ENCODE measurements at places on chromosomes 4 and X.

- no peak overlapping the region for H3K27ac ChIP-seq
- H3K27me3 ChIP-seq, result no peaks in the 10 kb centered on the region
- no peak overlapping the region for H3K4me3 ChIP-seq
- H3K4me1 ChIP-seq, result no peaks in the 10 kb centered on the region
- no peaks in the 10 kb centered on the region for H3K36me3 ChIP-seq
Observed at GRCh38 chr4:10741961-10742699, 57.6 kb upstream of the CLNK start.

DNA sequence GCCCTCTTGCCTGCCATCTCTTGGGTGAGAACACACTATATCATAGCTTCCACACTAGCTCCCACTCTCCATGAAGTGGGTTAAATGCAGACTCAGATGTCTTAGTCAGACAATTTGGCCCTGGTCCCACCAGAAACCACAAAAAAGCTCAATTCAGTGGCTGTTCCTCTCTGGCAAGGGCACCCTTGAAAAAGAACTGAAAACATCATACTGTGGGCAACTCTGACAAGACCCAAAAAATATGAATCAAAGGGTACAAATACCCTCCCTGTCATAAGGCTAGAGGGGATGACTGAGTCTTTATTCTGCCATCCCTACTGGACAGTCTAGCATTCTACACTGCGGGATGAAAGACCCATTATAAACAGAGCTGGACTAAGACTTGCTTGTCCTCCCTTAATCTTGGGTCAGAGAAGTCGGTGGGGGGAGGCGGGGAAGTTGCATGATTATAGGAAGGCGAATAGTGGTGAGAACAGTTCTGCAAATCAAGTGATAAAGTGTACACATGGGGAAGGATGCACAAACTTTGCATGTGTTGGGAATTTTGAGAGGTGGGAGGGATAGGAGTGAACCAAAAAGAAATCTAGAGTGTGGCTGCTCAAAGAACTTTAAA, 172.1 kb downstream of the OPHN1 start:
- no peaks in the 10 kb centered on the region for H3K4me1 ChIP-seq
- no peaks in the 10 kb centered on the region for H3K27me3 ChIP-seq
- no peaks in the 10 kb centered on the region for H3K36me3 ChIP-seq
- H3K27ac ChIP-seq, result no peak overlapping the region
- no peak for DNase-seq

DNA sequence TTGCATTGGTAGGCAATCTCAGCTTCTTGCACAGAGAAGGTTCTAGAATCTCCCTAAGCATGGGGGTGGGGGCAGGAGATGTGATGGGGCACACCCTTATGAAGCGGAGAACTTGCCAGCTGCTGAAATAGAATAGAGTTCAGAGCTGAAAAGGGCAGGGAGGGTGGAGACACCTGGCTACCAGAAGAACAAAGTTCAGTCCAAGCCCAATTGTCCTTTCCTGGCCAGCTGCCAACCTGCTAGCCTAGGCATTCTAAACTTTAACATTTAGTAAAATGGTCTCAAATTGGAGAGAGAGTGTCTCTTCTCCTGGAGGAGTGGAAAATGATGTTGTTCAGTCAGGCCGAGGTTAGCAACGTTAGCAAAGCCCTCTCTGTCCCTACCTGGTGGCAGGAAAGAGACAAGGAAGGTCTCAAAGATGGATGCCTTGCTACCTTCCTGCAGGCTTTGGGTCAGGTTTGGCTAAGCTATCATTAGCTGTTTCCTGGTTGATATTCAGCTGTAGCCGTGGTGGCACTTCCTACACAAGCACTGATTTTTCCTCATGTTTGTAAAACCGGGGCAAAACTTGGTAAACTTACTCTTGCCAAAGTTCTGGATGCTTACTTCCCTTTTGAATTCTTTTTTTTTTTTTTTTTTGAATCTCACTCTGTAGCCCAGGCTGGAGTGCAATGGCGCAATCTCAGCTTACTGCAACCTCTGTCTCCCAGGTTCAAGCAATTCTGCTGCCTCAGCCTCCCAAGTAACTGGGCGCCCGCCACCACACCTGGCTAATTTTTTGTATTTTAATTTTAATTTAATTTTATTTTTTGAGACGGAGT, 34.7 kb upstream of the NYX start:
- no peak overlapping the region for H3K27ac ChIP-seq
- no peaks in the 10 kb centered on the region for H3K36me3 ChIP-seq
- peaks cover 3% of the 10 kb centered on the region for H3K4me1 ChIP-seq
- H3K4me3 ChIP-seq, result no peak overlapping the region
- no peaks in the 10 kb centered on the region for H3K27me3 ChIP-seq

DNA sequence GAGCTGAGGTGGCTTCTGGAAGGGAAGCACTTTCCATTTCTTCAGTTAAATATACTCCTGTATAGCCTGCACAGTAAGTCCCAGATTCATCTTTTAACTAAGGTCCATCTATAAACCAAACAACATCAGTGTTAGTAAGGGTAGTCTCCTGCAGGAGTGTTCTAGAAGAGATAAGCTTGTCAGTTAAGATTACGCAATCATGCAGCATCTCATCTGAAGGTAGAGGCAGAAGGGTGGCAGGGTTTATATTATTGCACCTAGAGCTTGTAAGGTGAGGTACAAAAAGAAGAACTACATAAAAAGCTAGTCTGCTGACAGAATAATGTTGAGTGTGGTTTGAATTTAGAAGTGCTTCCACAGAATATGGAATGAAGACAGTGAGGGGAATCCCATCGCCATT, 44.0 kb downstream of the NUDT10 start:
- H3K4me1 ChIP-seq, result no peaks in the 10 kb centered on the region
- no peak for DNase-seq
- H3K4me3 ChIP-seq, result no peak overlapping the region
- no peaks in the 10 kb centered on the region for H3K27me3 ChIP-seq
- no peak overlapping the region for H3K27ac ChIP-seq
